ENCODE measurements at places on chromosomes 6 and 20.

- DNase-seq, result no peak
These were observed 34.6 kb upstream of the SPACA1 start for GRCh38 chr6:88013015-88013414.

DNA sequence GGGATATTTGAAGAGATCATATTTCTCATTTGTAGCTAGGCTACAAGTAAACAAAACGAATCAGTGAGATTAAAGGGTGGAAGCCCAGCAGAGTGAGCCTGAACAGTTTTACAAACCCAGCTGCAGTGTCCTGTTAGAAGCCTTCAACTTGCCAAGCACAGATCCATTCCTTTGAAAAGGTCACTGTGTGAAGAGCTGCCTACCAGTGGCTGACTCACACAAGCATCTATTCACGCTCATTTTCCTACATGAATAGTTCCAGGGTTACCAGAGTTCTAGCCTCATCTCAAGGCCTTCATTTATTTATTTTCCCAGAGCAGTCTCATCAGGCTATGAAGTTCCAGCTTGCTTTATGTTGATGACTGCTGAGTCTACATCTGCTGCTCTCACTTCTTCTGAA lies 25.7 kb upstream of the MLIP start:
- DNase-seq, result no peak

DNA sequence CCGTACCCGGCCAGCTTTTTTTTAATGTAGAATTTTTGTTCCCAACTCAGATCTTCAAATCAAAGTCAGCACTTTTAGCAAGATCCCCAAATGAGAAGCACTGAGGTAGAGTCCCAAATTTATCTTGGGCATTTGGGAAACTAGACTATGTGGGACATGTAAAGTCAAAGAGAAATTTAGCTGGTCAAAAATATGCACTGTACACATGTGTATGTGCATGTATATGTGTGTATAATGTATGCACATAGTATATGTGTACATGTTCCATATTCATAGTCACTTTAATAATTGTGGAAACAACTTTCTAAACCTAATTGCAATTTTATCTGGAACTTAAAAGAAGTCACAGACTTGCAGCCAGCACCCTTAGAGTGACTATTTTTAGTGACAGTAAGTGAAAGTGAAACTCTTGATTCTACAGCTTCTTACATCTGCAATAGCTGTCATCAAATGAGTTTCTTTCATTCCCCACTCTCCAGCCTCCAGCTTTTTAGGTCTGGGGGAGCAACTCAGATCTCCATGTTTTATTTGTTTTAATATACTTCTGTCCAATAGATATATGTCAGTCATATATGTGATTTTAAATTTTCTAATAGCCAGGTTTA lies 53.6 kb downstream of the CDC40 start:
- DNase-seq, result no peak

- no peak for DNase-seq
These were observed 155.5 kb upstream of the SLC24A3 start for GRCh38 chr20:19056909-19057308.

- DNase-seq, result no peak
These were observed 98.5 kb upstream of the TMEM170B start for GRCh38 chr6:11439017-11439420.

DNA sequence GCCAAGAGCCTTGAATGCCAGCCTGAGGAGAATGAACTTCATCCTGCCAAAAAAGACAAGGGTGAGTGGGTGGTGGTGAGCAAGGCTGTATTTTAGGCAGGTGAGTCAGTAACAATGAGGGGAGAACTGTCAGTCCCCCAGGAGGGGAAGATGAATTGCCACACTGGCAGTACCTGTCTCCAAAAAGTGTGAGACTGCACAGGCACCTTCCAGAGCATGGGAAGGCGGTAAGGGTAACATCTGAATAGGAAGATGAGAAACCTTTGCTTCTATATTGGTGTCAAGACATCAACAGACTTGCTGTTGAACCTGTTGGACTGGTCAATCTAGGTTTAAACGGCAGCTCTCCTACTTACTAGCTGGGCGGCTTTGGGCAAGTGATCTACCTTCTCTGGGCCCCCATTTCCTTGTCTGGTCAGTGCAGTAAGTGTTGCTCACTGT lies 30.9 kb downstream of the STK35 start:
- no peak for DNase-seq

Data from stimulated activated effector memory CD8-positive, alpha-beta T cell treated with anti-CD3 and anti-CD28 coated beads, Interleukin-12 subunit alpha, Interleukin-12 subunit beta, amount 100 ng/mL, for 72 hours (primary cell).